ENCODE measurements at places on chromosomes 4 and X.
A peak's percentile ranks its signal among the peaks of the same experiment; 100 is the strongest.

DNA sequence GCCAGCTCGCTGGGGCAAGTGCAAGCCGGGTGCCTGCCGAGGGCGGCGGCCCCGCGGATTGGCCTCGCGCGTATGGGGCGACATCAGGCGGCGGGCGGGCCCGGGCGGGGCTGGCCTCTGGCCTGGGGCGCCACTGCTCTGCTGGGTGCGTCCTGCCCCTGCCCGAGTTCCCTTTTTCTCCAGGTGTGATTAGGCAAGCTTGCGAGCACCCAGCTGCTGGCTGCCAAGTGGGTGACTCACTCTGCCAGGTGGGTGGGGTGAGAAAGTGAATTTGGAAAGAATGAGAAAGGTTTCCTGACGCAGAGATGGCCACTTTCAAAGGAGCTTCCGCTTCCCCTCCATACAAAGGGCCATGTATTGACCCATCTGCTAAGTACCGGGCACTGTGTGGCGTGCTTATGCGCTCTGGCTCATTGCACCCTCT, 32.5 kb downstream of the FGFBP1 start:
- no peak for DNase-seq

DNA sequence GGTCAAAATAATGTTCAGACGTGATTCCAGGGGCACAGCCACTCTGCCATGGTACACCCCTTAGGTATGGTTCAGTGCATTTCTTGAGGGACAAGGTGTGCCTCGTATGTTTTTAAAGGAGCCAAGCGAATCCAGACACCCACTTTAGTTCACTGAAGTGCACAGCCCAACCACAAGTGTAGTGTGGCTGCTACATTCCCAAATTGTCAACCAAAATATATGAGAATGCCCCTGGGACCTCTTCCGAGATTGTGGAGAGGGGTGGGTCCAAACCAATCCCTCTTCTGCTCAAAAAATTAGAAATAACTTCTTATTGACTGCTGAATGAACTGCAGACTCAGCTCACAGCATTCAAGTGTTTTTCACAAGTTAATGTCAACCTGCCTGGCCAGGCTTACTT, 7.4 kb upstream of the BRS3 start:
- DNase-seq: no peak

DNA sequence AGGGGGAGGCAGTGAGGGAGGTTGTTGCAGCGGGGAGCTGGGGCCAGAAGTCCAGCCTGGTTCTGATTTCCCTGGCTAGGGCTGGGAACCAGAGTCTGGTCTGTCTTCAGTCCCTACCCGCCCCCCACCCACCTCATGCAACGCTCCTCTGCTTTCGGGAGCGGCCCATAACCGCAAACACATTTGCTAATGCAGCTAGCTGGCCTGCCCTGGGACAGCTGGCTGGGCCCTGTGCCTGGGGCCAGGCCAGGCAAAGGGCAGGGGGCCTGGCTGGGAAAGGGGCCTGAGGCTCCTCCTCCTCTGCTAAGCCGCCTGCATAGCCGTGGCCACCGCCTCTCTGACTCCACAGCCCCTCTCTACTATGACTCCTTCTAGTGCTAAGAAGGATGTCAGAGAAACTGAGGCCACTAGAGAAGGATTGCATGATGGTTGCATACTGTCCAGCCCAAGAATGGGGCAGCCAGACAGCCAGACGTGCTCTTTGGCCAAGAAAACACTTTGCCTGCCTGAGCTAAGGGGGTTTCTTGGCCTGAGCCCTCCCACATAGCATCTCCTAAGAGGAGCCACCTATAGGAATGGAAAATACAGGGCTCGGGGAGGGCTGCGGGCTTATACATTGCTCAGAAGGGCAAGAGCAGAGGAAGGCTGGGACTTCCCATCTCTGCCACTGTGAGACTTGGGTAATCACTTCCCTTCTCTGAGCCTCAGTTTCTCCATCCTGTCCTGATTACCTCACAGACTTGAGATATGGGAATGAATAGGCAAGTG, 76.9 kb downstream of the PJA1 start:
- no peak for DNase-seq

- DNase-seq: no peak
These were observed 56.8 kb upstream of the EXOC1L start for GRCh38 chr4:55762819-55763218.

- no peak for DNase-seq
These were observed 393.7 kb downstream of the GASK1B start for GRCh38 chr4:157779081-157779480.

GRCh38 chrX:74911494-74911893, 13.8 kb downstream of the NEXMIF start:
- DNase-seq: no peak

GRCh38 chr4:153652051-153652784, 31.9 kb upstream of the TLR2 start:
- DNase-seq: no peak

GRCh38 chr4:128130621-128131020, 69.5 kb downstream of the LARP1B start:
- no peak for DNase-seq

GRCh38 chr4:44046491-44046890, 402.1 kb downstream of the KCTD8 start:
- DNase-seq: no peak

DNA sequence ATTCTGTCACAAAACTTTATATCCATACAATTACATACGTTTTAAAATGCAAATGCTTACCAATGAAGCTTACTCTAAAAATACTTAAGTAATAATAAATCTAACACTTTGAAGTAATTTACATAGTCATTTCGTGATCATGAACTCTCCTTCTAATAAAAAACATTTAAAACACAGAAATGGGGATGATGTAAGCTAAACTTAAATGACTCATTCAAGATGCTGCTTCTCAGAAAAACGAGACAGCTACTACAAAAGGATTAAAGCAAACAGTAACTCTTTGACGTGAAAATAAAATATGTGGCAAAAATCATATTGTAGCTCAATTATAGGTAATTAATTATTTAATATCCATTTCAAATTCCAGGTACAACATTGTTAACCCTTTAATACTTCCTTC, 148.7 kb downstream of the FGF16 start:
- DNase-seq: no peak

GRCh38 chr4:1684506-1685234, 557 bp upstream of the FAM53A start:
- DNase-seq: no peak

GRCh38 chr4:5168891-5169290, 117.6 kb downstream of the STK32B start:
- DNase-seq: no peak

- DNase-seq: no peak
These were observed 93.1 kb downstream of the PCDH19 start for GRCh38 chrX:100316987-100317386.

DNA sequence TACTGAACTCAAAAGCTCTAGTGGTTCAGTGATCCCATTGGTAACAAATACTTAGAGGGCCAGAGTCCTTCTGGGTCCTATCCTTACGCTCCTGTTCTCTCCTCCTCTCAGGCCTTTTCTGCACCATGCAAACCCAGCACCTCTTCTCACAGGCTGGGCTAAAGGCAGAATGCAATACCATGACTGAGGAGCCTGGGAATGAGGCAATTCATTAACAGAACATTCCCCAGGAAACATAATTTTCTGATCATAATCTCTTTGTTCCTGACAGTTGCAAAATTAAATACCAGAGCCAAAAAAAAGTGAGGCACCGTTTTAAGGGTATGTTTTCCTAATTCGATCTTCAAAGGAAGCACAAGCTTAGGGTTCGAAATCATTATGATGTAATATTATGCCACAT, 9.0 kb downstream of the SORBS2 start:
- DNase-seq: no peak

DNA sequence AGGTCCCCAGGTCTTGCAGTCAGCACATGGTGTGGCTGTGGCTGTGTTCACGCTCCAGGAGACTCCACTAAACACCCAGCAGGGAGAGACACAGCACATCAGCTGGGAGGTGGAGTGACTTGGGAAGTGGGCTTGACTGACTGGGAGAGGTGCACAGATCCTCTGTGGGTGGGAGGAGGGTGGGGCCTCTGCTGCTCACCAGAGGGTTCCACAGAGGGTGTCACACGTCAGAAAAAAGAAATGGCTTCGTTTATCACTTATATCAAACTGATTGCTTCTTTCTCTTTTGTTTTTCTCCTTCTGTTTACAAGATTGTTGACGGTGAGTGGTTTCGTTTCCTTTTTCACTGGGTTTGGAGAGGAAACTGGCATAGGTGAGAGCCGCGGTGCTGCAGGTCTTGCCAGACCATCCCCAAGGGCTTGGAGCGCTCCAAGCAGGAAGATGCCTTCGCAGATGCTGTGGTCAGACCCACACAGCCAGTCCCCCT, 24.8 kb upstream of the FAM193A start:
- no peak for DNase-seq

- DNase-seq: no peak
These were observed 79.2 kb upstream of the HS3ST1 start for GRCh38 chr4:11507920-11508319.

DNA sequence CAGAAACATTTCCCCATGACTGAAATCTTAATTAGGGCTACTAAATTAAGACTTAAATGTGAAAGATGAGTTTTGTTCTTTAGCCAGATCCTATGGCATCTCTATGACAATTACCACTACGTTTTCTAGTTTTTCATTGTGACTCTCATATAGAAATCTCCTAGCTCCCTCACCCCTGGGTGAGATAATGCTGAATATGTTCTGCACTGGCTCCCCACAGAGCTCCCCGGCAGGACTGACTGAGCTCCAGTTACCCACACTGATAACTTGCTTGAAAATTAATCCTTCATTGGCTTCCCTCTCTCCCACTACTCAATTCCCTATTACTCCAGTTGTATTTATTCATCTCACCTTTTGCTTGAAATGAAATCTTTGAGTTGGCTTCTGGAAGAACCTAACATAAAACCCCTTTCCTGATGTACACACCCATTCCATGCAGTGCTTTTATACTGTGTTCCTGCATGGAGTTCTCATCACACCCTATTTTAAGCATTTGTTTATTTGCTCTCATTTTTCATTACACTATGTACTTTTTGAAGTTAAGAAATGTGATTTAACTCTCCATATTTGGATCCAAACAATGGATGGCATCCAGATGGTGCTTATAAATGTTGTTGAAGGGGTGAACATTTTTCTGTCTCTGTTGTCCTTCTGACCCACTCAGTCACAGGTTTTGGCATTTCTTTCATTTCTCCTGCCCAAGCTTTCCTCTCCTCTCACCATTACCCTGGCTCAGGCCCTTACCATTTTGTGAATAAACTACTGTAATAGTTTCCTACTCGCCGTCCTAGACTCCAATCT, 623.4 kb downstream of the SPRY1 start:
- DNase-seq: no peak

- peak; percentile 31 for DNase-seq
These were observed 74.6 kb upstream of the MID1IP1 start for GRCh38 chrX:38726612-38727011.

GRCh38 chr4:158754385-158755180, 14.2 kb upstream of the FNIP2 start:
- DNase-seq: no peak

GRCh38 chrX:24169211-24169610, 19.7 kb downstream of the ZFX start:
- no peak for DNase-seq

GRCh38 chr4:72817012-72817411, 248.0 kb upstream of the ADAMTS3 start:
- peak; percentile 58 for DNase-seq

- DNase-seq: peak; percentile 76
These were observed 5.0 kb upstream of the NYX start for GRCh38 chrX:41441934-41442823.

DNA sequence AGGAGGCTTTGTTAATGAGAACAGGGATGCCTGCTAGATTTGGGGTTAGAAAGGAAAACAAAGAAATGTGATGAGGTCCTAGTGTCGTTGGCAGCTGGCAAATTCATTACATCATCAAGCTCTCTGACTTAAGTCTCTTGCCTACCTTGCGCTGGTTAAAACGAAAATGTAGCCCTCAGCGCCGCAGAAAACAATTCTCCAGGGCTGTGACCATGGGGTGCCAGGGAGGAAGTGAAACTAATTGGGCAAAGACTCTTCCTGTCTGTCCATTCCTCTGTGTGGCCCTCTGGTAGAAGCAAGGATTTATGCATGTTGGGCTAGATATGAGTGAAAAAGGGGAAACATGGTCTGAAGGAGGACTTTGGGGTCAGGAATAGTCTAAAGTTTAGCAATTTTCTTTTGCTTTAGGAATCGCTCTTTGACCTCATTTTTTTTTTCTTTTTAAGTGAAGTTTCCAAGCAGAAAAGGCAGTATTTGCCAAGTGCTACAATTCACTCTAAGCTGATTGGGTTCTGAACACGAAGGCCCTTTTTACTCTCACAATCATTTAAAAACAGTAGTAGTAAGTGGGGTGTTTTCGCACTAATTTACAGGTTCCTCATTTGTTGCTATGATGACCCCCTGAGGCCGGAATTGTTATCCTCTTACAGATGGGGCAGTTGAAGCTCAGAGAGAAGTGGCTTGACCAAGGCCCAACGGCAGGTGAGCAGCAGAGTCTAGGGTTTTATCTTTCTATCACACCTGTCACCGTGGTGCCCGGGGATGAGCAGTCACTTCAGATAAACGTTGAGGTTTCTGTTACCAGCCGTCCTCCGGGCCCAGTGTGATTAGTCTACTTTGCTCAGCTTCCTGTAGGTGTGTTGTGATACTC, 27.3 kb upstream of the CHRNA9 start:
- DNase-seq: no peak
